ENCODE measurements at places on chromosomes 3 and 15. TPM values are rescaled to one million over a fixed set of nuclear protein-coding genes. Genes with fewer than 3 reads are reported as not detected.

DNA sequence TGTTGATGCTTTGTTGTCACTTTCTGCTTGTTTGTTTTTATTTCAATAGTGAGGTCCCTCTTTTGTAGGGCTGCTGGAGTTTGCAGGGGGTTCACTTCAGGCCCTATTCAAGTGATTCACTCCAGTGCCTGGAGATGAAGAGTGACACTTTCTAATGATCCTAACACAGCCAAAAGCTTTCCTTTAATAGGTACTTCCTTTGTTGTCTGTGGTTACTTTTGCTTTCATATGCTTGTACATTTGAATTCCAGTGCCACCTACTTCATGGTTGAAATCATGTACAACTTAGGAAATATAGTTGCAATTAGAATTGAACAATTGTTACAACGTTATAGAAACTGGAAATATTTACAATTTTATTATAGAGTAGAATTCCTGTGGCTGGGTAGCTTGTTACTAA lies 466.8 kb upstream of the EPHA3 start:
- DNase-seq: no peak

DNA sequence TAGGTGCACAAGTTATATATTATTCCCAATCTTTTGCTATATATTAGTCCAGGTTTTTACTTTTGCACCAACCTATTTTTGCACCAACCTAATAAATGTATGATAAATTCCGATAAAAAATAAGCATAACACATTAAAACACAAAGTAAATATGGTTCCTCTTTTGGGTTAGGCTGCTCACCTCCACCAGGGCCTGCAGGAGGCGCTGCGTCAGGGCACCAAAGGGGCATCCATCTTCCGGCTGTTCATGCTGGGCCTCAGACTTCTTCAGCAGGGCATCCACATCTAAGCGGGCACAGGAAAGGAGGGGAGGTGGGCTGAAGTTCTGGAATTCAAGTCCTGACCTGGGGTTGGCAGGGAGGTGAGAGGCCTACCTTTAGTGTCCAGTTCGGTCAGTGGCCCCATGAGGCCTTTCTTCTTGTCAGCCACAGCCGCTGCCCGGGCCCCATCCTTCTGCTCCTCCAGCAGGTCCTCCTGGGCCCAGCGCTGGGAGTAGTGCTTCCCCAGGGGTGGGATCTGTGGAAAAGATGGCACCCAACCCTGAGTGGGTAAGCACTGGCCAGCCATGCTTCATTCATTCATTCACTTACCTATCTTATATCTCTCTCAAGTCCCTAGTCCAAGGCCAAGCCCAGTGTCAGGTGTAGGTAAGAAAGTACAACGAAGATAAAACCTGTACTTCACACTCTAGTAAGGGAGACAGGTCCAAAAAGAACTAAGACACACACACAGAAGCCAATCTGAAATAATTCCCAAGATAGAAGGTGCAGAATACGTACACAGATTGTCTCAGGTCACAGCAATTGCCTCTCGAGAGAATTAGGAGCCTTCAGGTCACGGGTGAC lies 5.2 kb downstream of the TADA3 start:
- DNase-seq: no peak

DNA sequence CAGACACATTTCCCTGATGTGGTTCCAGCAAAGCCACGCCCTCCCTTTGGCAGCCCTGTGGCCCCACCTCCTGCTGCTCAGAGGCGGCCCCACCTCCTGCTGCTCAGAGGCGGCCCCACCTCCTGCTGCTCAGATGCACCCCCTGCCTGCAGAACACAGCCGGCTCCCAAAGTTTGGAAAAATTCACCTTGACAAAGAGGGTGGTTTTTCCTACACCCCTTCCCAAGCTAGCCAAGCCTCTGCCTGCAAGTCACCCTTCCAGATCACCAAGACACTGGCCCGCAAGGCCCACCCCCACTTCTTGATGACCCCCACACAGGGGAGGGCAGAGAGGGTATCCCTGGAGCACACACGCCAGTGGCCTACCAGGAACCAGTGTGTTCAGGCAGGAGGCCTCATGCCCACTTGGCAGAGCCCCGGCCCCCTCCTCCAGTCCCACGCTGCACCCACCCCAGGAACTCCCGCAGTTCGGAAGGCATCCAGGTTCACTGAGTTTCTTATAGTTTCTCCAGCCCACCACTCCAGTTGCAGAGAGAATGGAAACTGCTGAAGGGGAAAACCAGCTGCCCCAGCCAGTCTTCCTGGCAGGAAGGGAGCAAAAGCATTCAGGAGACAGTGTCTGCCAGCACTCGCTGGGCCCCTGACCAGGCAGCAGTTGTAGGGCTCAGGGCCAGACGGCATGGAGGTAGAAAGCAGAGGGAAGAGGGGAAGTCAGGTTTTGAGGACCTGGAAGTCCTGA lies 2.3 kb upstream of the HAPLN3 start:
- DNase-seq: peak; percentile 58

DNA sequence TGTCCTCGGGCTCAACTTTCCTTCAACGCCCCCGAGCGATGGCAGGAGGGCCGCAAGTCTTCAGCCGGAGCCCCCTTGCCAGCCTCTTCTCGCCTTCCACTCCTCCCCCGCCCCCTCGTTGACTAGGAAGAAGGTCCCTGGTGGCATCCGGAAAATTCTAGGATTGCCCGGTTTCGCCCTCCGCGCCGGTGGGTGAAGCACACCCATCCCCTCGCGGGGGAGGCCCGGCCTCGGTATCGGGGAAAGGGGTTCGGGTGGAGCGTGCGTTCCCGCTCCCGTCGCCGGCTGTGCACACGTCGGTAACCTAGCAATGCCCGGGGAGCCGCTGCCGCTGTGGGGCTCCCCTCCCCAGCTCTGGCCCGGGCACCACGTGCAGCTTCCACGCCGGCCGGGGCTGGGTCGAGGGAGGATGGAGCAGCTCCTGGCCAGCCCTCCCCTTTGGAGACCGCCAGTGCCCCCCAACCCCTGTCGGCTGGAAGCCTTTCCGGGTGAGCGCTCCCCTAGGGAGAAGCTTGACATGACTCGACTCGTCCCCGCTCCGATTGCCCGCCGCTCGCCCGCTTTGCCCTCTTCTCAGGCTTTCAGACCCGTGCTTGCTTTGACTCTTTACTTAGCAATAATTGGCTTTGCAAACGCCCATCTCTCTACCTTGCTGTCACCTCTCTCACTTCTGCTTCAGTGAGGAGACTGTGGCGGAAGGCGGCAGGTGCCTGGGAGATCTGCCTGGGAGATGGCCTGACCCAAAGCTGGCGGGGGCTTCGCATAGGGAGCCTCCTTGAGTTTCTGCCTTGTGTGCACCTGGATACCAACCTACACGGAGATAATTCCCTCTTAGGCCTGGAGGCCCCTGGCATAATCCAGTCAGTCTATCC lies 1.3 kb downstream of the CACNA1D start:
- DNase-seq: no peak

DNA sequence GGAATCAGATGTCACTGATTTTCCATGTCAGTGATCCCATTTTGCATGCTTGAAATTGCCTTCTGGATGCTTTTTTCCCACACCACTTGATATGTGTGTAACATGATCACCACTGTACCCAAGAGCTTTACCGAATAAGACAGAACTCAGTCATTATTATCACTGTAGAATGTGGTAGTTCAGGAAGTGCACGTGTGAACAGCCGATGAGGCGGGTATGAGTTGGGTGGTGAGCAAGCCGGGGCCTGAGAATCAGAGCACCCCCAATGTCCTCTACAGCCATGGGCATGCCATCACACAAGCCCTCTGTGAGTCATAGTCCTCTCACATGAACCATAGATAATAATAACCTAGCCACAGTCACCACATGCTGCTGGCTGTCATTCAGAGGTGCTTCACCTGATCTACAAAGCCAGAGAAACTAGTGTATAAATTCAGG lies 470.8 kb downstream of the SOX2 start:
- no peak for DNase-seq

DNA sequence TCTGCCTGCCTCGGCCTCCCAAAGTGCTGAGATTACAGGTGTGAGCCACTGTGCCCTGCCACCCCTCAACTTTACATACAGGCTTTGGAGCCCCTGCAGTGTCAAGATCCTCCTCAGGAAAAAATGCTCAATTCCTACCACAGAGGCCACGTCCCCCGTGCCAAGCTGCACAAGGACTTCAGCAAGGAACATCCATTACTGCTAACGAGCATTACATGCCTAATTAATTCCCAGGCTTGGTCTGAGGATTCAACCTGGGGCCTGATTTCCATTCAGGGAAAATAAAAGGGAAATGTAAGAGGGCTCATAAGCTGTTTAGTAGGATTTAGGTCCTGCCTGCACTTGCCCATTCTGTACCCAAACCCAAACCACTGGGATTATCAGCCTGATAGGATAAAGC lies 161.4 kb downstream of the RAB11A start:
- no peak for DNase-seq

The IDH3A gene
- total RNA-seq: 50.9 TPM

The CEP152 gene
- total RNA-seq: 3.3 TPM

The KIF7 gene
- total RNA-seq: 28.4 TPM
